ENCODE measurements at places on chromosomes 3 and 15.

GRCh38 chr3:195096053-195096452 lies 174.9 kb downstream of the XXYLT1 start:
- no peak for DNase-seq

GRCh38 chr3:45034612-45035252 lies 8.6 kb downstream of the CLEC3B start:
- peak; percentile 39 for DNase-seq

- no peak for DNase-seq
These were observed 138.7 kb downstream of the ZPLD1 start for GRCh38 chr3:102573483-102574028.

DNA sequence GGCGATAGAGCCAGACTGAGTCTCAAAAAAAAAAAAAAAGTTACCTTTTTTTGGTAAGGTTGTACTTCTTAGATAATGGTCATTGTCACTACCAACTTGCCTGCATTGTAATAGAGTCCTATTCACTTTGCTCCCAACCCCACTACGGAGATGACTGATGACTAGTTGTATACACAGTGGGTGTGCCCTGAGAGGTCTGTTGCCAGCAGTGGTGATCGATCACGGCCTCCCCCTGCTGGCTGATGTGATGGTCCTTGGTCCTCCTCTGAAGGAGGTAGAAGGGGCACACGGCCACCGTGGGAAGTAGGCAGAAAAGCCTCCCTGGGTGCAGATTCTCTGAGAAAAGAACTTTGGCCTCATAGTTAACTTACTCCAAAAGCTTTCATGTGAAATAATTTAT lies 10.7 kb downstream of the GCNT3 start:
- no peak for DNase-seq

DNA sequence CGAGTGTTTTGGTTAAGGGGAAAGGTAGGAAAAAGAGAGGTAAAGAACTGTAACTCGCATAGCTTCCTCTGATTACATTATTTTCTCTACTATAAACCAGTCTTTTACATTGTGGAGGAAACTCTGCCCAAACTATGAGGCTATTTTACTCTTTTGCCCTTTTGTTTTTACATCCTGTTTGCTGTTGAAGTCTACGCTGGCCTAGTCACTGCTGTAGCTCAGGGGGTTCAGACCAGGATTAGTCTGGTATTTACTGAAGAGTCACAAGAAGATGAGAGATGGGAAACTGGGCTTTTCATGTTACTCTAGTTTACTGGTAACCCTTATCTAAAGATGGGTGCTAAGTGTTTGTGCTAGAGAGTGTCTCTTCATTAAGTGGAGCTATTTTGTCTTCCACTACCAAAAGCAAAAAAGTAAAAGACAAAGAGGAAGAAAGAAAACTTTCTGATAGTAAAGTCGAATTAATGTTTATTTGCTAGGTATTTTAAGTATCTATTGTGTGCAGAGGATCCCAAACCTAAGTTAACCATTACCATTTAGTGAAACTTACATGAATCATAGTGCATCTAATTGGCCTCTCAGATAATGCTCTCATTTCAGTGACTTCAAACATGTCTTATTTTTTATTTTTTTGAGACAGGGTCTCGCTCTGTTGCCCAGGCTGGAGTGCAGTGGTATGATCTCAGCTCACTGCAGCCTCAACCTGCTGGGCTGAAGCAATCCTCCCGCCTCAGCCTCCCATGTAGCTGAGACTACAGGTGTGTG lies 10.9 kb downstream of the RARB start:
- DNase-seq = no peak

DNA sequence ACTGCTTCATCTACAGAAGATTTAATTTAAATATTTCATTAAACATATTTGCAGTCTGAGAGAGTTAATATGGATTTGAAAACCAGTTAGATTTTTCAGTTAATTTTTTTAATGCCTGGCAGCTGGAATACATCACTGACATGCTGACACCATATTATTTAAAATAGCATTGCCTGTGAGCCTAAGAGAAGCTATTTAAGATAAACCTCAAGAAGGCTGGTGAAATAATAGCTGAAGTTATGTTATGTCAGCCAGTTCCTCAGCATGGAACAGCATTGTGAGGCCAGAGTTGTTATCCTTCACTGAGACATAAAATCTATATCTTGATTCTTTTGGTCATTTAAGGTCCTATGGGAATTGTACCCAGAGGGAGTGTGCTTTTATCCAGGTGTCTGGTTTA lies 705.2 kb downstream of the NAALADL2 start:
- no peak for DNase-seq

DNA sequence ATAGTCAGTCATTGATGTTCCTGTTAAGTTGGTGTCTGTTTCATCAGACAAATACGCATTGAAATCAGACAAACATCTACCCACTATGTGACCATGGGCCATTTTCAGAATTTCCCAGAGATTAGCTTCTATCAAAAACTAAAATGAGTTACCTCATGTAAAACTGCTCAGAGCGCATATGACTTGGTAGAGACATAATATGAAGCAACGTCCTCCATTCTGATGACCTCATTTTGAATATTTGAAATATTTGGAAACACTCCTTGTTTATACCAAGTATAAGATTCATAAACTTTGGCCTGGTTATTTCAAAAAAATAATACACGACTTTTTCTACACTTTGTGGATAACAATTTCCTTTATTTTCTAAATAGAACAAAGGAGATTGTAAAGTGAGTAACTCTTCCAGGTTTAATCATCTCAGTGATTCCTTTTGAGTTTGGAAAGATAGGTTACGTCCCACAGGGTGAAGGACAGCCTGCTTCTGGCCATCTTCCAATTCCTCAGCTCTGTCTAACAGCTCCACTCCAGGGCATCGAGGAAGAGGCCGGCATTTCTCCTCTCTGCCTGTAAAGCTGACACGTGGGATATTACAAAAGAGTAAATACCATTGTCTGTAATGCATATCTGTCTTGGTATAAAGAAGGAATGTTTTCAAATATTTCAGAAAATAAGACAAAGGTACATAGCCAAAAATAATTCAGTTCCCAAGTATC lies 122.6 kb downstream of the CADM2 start:
- DNase-seq = peak; percentile 39

GRCh38 chr15:55279746-55280351 lies 9.8 kb downstream of the RAB27A start:
- no peak for DNase-seq

GRCh38 chr15:78880242-78880533 lies 7.5 kb downstream of the MORF4L1 start:
- DNase-seq = no peak

DNA sequence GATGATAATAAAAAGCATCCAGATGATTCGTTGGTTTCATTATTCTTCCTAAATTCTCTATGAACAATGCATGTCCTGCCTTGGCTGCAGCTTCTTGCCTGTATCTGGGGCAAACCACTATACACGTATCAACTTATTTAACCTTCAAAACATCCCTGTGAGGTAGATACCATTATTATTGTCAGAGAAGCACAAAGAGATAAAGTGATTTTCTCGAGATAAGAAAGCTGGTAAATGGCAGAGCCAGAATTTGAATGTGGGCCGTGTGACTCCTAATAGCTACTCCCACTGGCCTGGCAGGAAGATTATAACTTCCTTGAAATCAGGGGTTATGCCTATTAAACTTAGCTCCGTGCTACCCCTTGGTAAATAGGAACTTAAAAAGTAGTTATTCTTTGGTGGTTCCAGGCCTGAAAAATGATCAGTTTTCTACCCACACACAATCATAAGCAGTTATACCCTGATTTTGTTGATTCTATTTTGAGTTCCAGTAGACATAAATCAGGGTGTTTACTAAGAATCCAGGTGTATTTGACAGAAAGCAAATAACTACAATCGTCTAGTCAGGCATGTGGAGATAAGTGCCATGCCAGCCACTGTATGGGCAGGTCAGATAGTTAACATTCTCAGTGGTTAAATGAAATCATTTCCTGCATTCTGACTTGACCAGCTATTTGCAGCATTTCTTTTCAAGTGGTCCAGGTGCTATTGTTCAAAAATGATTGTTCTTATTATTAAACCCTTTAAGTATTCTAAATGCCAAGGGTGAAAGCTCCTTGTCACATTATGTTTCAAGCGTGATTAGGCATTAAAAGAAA lies 99.2 kb upstream of the LRRN1 start:
- DNase-seq = no peak

DNA sequence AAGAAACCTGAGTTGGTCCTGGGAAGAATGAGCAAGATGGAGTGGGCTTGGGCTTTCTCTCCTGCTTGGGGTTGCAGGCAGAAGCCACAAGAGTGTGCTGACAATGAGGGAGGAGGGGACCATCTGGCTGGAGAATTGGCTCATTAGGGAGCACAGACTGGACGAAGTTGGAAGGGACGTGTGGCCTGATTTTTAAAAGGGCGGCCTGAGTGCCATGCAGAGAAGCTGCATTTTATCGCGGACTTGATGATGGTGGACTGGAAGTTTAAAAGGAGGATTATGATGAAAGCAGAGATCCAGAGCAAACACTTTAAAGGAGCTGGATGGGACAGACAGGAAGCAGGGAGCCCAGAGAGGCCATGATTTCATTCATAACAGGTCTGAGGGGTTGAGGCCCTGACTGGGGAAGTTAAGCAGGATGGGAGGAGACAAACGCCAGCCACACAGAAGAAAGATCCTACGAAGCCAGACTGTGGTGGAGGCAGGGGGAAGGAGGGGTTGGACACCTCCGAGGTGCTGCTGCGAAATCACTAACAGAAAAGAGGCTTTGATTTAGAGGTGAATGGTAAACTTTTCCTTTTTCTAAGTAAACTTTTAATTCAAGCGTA lies 23.6 kb downstream of the TLNRD1 start:
- no peak for DNase-seq
